Tongue (tissue), 3 donors: ENCODE measurements at places on chromosomes 1 and 21. TPM values are rescaled to one million over a fixed set of nuclear protein-coding genes. Genes with fewer than 3 reads are reported as not detected.

Gene TFF3
- total RNA-seq: 30.9 TPM

Gene CELA2B
- 0.41 TPM for total RNA-seq

Gene RAD54L
- 2.7 TPM for total RNA-seq

Gene LIPI
- total RNA-seq: not detected

DNA sequence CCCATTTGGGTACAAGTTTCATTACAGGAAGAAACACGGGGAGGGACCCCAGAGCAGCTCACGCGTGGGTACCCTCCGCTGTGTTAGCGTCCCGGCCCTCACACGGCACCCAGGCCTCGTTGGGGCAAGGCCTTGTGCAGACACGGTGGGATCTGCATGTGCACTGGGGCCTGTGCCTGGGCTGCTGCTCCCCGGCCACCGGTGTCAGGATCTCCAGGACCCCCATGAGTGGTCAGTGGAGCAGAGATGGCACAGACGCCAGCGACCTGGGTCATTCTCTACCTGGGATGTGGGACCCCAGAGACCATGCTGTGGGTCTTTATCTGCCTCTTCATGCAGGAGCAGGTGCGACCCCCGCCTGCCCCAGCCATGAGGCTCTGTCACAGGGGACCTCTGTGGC is 5.4 kb upstream of the SAMD11 start:
- DNase-seq: no peak

GRCh38 chr1:6108937-6109614 is 63.4 kb downstream of the KCNAB2 start:
- DNase-seq: peak; percentile 29
